Dermis microvascular lymphatic vessel endothelial cell (primary cell): ENCODE measurements at places on chromosomes 4 and X.

DNA sequence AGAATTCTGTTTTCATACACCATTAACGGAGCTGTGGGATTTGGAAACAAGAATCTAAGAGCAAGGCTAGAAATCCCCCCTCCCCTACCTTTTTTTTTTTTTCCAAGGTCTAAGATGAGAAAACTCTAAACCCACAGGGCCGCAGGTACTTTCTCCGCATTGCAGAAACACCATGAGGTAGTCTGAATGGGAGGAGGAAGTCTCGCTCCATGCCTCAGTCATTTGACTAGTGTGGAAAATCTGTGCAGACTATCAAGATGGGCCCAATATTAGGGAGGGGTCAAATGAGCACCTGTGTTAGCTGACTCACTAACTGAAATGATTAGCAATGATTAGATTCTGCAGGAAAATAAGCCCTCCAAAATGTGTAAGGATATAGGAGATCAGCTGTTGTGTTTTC, 40.9 kb upstream of the MAP3K15 start:
- no peak for DNase-seq

DNA sequence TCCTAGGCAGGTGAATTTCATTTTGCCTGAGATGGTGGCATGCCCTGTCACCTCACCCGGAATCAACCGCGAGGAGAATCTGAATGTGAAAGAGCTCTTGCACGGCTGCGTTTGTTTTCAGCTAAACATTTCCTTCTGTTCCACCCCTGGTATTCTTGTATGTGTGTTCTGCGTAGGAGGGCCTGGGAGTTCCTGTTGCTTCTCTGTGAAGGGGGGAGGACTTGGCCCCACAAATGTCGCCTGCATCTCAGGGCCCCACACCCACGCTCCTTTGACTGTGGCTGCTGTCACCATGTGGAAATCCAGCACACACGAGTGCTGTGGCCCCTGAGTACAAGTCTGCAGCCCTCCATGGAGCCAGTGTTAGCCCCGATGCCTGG, 45.8 kb upstream of the CLCN4 start:
- peak; percentile 26 for DNase-seq

GRCh38 chr4:768995-769394, 56.9 kb downstream of the CPLX1 start:
- DNase-seq, result no peak

DNA sequence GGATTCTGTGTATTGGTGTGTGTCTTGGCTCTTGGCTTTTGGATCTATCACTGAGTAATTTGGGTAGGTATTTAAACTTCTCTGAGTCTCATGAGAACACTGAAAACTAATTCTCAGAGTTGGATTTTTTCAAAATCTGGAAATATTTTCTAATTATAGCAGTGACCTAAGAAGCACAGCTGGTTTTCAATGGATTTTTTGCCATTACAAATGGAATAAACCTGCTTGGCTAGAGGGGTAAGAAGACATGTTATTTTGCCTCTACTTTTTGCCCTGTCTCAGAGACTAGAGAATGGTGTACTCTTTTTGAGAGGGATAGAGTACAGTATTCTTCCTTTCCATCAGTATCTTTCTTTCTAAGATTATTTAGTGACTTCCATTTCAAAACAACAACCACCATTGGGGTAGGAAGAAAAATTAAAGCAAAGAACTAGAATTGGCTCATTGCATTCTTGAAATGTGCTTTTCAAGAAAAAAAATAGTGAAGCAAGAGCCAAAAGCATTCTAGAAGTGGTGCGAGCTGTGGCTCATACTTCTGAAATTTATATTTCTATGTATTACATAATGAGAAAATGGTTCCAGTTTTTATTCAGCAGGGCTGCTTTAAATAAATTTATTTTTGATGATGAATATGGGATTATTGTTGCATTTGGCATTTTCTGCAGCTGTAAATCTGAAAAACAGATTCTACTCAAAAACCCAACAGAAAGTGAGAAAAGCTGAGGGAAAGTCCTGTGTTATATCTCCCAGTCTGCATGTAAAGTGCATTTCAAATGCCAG, 850.2 kb upstream of the SLIT2 start:
- no peak for DNase-seq

DNA sequence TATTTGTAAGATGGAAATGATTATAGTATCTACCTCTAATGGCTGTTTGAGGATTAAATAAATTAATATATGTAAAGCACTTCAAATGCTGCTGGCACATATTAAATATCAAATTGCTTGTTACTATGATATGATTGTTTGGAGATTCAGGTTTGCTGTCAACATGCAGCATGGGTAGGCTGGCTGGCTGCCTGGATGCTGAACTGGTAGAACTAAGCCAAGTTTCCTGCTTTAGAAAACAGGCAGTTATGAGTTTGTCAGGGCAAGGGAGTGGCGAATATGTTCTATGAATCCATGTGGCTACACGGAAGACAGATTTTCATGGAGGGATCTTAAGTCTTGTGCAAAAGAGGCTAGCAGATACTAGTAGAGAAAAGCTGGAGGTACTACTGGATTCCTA, 239.6 kb downstream of the GBA3 start:
- DNase-seq, result no peak

DNA sequence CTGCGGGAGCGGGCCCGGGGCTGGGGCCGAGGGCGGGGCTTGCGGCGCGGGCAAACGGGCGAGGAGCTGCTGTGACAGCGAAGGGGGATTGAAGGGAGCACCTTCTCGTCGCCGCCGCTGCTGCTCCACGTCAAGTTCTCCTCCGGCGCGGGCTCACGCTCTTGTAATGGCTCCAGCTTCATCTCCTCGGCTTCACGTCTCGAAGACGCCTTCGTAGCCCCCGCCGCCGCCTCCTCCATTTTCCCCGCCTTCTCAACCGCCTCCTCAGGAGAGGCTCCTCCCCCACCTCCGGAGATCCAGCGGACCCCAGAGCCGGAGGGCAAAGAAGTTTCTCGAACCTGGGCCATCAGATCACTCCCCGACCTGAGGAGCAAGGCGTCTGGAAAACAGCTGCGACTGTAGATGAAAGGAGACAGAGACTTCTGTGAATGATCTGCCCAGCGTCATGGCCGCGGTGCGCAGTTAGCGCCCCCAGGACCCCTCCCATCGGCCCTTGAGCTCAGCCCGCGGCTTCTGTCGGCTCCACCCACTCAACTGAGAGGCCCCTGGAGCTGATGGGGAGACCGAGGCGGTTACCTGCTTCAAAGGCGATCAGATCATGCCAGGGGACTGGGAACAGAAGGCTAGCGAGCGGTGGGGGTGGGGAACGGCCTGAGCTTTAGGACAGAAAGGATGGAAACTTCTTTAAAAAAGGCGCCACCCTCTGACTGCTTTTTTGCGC, 895 bp downstream of the USP51 start:
- DNase-seq, result no peak

DNA sequence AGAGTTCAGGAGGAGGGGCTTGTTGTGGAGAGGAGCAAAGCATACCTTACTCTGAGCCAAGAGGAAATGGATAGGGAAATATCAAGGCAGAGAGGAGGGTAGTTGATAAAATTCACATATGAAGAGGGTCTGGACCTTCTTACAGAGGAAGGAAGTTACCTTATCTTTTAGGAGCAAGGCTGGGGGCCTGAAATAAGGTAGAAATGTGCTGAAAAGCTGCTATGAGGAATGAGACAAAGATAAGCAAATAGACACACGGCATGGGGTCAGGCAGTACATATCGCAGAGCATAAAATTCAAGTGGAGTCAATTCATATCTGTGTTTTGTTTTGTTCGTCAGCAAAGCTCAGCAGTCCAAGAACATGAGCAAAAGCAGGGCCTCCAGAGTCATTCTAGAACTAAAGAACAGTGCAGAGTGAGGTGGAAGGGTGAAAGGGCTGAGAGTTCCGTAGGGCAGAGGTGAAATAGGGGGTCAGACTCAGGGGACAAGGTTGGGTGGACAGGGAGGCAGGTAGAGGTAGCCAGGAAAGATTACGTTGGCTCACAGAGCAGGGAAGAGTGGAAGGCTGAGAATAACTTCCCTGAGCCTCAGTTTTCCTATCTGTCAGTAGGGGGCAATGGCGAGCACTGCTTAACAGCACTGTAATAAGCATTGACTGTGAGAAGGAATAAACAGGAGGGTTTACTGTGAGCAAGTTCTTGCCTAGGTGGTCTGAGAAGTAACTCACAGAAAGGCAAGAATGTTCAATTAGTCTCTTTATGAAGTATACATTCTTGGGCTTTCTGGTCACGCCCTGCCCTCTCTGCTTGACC, 9.2 kb downstream of the VSIG4 start:
- peak; percentile 15 for DNase-seq

GRCh38 chr4:169668069-169668721, 47.8 kb downstream of the CLCN3 start:
- DNase-seq, result no peak

DNA sequence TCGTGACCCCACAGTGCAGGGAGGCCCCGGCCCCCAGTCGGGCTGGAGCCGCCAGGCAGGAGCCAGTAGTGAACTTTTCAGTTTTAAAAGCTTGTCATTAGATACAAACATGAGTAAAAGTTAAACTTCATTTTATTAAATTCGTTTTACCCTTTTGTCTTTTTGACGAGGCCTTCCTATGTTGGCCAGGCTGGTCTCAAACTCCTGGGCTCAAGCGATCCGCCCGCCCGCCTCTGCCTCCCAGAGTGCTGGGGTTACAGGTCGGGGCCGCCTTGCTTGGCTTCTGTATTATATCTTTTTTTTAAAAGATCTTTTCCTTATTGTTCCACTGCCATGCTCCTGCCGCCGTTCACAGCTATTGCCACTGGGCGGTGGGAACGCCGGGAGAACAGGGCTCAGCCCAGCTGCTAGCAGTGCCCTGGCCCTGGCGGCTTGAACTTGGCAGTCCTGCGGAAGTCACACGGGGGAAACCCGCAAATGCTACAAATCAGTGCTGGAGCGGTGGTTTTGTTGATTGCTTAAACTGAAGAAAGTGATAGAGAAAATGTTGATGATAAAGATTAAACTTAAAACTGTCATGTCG, 968 bp upstream of the NELFA start:
- DNase-seq, result peak; percentile 71

DNA sequence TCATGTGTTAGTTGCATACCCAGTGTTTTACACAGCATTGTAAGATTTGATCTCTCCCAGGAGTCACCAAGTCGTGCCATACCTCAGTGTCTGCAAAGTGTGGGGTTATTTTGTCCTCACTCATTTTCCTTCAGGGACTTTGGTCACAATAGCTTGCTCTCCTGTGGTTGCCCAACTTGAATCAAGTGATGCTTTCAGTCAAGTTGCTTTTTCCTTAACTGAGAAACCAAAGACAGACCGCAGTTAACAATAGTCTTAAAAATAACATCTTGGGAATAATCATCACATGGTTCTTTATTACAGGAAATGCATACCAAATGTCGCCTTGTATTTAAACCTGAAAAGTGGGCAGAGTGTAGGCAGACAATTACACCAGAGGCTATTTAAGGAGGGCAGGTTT, 44.5 kb upstream of the NDP start:
- no peak for DNase-seq

DNA sequence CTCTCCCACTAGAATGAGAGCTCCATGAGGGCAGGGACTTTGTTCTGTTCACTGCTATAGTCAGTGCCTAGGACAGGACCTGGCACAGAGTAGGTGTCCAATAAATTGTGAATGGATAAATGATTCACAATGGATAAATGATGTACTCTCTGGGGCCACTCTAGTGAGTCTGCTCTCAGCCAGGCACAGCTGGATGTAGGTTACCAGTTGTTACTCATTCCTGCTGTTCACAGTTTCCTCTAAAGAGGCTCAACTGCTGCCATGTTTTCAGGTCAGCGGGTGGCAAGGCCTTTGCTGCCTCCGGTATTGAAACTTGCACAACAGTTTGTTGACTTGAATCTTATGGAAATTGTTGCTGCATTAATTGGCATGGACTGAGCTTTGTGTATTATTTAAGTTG, 99.1 kb downstream of the NHSL2 start:
- no peak for DNase-seq

DNA sequence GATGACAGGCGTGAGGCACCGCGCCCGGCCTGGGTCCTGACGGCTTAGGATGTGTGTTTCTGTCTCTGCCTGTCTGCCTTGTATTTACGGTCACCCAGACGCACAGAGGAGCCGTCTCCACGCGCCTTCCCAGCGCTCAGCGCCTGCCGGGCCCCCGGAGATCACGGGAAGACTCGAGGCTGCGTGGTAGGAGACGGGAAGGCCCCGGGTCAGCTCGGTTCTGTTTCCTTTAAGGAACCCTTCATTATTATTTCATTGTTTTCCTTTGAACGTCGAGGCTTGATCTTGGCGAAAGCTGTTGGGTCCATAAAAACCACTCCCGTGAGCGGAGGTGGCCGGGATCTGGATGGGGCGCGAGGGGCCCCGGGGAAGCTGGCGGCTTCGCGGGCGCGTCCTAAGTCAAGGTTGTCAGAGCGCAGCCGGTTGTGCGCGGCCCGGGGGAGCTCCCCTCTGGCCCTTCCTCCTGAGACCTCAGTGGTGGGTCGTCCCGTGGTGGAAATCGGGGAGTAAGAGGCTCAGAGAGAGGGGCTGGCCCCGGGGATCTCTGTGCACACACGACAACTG, 1.3 kb downstream of the SHOX start:
- no peak for DNase-seq

DNA sequence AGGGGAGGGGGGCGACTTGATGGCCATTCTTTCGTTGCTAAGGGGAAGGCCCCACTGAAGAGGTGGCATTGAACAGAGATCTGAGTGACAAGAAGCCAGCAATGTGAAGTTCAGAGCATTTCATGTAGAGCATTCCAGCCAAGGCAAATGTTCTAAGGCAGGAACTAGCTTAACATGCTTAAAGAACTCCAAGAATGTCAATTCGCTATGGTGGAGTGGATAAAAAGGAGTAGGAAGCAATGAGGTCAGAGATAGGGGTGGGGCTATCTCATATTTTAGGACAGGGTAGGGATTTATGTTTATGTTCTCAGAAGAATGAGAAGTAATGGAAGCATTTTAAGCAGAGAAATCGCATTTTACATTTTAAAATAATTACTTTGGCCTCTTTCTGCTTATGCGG, 130.9 kb downstream of the TTC29 start:
- no peak for DNase-seq

DNA sequence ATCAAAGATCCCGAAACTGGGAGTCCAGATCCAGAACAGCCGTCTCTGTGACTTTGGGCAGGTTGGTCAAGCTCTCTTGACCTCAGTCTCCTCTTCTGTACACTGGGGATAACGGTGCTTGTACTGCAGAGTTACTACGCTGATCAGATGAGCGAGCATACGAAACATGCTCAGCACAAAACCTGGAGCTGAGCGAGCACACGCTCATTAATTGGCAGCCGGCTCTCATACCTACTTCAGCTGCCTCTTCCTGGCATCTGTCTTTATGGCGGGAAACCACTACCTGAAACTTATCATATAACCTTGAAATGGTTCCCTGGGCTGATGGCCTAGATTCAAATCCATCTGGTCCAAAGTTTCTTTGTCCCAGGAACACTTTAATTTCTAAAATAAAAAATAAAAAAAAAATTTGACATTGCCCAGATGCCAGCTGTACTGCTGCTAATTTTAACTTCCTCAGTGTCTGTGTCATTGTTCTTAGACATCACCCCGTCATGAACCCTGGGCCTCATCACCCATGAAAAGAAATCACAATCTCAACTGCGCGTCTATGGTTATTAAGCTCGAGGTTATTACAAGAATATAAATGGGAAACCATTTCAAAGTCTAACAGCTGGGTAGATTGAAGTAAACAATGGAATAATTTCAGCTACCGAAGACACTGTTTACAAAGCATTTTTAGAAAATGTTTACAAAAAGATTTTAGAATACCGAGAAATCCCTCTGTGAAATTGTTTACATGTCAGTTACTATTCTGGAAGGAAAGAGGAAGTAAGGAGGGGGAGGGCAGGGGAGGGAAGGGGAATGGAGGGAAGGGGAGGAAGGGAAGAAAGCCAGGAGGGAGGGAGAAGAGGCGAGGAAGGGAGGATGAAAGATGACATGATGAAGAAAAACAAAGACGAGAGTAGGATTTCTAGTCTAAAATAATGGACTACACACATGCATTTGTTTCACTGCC, 49.0 kb downstream of the CRMP1 start:
- DNase-seq, result no peak
